Body of pancreas (tissue), 4 donors: ENCODE measurements at places on chromosomes 3 and 15.

DNA sequence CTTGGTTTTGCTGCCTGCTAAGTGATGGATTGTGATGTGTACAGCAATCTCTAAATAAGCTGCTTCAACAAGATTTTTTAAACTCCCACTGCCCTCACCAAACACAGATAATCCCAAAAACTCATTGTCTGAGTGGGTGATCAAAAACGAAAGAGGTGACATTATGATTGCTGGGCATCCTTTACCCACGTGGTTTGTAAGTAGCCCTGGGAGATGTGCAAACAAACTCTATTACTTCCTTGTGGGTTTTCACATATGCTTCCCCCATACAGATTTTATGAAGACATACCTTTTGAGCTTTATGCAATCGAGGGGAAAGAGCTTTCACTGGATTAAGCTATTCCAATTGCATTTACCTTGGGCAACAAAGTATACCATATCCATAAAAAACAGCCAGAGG lies 1000.4 kb downstream of the FHIT start:
- no peak for DNase-seq

DNA sequence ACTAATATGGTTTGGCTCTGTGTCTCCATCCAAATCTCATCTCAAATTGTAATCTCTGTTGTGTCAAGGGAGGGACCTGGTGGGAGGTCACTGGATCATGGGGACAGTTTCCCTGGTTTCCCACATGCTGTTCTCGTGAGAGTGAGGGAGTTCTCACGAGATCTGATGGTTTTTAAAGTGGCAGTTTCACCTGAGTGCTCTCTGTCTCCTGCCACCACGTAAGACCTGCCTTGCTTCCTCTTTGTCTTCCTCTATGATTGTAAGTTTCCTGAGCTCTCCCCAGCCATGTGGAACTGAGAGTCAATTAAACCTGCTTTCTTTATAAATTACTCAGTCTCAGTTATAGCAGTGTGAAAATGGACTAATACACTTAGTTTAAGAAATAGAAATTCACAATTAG lies 228.9 kb downstream of the CD47 start:
- DNase-seq: no peak

DNA sequence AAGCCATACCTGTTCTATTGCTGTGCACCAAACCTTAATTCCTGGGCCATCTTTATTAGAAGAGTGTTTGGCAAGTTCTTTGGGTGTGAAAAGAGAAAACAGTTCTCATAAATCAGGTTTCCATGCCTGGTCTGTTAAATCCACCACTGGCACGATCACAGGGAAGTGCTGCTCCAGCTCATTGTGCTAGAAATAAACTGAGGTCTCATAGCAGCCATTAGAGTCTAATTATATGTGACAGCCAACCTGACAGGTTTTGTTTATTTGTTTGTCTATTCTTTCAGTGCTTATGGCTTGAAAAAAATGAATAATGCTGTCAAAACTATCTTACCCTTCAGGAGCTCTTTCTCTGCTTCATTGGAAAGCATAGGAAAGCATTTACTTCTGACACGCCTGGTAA lies 147.1 kb upstream of the CNTN6 start:
- DNase-seq: no peak

- no peak for DNase-seq
Measured at GRCh38 chr15:55574096-55574495, 14.0 kb downstream of the PYGO1 start.

DNA sequence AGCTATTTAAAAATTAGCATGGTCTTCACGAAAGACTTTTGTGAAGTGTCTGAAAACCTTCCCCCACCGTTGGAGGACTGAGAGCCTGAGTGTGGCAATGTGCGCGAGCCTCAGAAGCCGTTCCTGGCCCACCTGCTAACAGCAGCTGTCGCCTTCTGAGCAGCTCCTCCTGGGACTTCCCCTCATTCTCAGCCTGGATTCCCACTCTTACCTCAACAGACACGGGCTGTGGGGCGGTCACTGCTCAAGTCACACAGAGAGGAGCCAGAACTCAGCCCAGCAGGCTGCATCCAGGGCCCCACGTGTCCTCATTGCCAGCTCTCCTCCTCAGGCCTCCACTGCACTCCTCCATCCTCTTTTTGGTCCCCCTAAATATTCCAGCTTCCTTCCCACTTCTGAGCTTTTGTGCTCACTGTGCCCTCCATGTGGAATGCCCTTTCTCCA lies 7.8 kb downstream of the DNASE1L3 start:
- DNase-seq: no peak

DNA sequence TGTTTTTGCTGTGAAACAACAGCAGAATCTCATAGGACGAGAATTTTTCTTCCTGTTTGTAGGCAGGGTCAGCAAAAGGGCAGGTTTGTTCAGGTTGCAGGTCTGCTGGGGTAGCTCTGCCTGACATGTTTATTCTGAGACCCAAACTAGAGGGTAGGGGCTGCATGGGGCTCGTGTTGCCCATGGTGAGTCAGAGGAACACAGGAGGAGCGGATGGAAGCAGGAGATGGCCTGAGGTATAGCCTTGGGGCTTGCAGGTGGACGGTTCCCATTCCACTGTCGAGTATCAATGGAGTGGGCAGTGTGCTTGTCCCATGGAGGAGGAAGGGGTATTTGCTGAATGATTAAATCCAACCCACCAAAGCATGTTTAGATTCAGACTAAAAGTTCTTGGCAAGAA lies 138.9 kb downstream of the APBA2 start:
- DNase-seq: no peak

DNA sequence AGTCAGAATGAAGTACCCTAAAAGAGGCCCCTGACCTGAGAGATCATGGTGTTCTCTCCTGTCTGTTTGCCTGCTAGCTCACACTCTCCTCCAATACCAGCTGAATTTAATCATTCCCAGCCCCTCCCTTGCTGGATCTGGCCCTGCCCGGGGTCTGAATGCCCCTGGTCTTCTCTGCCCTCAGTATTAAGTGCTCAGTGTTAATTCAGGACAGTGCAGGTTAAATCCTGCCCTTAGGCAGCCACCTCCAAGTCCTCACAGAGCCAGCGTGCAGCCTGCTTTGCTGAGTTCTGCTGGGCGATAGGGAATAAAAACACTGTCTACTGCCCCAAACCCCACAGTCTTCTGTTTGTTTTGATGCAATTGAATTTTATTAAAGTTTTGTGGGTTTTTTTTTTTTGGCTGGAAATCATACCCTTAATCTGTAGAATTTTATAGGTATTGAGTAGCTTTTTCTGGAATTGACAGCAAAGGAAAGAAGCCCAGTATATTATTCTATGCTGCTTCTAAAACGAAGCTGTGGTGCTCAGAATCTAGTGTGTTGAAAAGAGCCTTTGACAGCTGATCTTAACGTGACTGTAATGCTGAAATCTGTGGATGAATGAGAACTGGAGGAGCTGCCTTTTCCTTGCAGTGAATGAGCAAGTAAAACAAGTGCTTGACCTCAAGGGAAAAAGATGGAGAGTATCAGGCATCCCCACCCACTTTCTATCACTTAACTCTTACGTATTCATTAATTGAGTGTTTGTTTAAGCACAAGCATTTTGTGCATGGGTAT lies 12.3 kb upstream of the BDH1 start:
- DNase-seq: no peak
